PC-9 (cell line): ENCODE measurements at places on chromosomes 2 and 18. TPM values are rescaled to one million over a fixed set of nuclear protein-coding genes. Genes with fewer than 3 reads are reported as not detected.

- DNase-seq, result no peak
These were observed 11.4 kb downstream of the OSGEPL1 start for GRCh38 chr2:189751080-189751658.

DNA sequence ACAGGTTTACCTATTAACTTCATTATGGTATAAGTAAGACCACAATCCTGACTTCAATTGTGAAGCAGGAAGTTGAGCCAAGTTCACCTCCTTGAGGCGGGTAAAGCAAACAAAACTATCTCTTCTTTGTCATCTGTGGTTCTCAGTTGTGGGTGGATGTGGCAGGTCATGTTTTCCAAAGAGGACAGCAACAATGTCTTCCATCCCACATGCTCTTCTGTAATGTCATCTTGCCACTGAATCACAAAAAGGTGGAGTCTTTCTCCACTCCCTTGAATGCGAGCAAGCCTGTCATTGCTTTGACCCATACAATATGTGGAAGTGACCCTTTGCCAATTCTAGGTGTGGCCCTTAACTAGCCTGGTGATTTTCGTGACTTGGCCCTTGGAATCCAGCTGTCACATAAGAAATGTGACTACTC is 98.7 kb downstream of the GRB14 start:
- no peak for DNase-seq

DSG2 gene
- 66.0 and 90.1 TPM in 2 replicates for total RNA-seq

INSIG2 gene
- 33.6 and 54.8 TPM in 2 replicates for total RNA-seq

DNA sequence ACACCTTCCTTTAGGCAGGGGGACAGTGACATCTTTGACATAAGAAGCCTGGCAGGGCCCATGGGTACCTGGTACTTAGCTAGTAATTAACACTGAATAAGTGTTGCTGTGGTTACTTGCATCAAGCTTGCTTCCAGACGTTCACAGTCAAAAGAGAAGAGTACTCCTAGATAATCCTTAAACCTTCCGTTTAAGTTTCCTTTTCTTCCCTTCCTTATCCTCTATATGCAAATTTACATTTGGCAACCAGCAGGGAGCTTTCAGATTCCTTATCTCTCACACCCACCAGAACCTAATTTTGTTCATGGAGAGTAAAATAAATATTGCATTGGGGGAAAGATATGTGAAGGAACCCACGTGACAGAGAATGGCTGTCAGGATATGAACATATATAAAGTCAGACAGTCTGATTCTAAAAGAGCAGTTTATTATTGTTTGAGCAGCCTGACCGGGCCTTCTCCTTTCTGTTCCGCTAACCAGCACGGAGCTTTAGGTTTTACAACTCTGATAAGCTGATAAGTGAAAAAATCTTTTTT is 7.8 kb upstream of the RAB31 start:
- no peak for DNase-seq

TXNDC2 gene
- 0.11 TPM in 1 of 2 replicates, not detected in the other for total RNA-seq
